ENCODE measurements at places on chromosomes 11 and 22.
A peak's percentile ranks its signal among the peaks of the same experiment; 100 is the strongest.

DNA sequence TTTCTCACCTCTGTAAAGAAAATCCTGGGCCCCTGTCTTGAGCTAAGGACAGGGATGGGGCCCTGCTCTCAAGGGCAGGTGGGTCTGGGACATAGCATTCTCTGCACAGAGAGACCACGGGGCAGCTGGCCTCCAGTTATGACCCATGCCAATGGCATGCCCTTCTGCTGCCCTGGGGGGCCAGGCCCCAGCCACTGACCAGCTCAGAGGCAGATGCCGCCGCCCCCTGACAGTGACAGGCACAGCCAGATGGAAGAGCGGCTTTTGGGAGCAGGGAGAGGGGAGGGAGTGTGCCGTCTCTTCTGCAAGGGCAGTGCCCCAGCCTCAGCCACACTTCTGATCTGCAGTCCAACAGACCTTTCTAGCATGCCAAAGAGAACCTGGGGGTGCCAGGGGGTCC, 114.8 kb upstream of the NAV2 start:
- DNase-seq, result no peak

- DNase-seq, result no peak
Measured at GRCh38 chr11:72430741-72431570, 3.4 kb downstream of the CLPB start.

GRCh38 chr11:69958308-69958707, 119.8 kb upstream of the ANO1 start:
- no peak for DNase-seq

- no peak for DNase-seq
Measured at GRCh38 chr11:5251746-5252145, 2.1 kb upstream of the HBG1 start.

GRCh38 chr11:34356130-34356529, 1.7 kb downstream of the ABTB2 start:
- no peak for DNase-seq

DNA sequence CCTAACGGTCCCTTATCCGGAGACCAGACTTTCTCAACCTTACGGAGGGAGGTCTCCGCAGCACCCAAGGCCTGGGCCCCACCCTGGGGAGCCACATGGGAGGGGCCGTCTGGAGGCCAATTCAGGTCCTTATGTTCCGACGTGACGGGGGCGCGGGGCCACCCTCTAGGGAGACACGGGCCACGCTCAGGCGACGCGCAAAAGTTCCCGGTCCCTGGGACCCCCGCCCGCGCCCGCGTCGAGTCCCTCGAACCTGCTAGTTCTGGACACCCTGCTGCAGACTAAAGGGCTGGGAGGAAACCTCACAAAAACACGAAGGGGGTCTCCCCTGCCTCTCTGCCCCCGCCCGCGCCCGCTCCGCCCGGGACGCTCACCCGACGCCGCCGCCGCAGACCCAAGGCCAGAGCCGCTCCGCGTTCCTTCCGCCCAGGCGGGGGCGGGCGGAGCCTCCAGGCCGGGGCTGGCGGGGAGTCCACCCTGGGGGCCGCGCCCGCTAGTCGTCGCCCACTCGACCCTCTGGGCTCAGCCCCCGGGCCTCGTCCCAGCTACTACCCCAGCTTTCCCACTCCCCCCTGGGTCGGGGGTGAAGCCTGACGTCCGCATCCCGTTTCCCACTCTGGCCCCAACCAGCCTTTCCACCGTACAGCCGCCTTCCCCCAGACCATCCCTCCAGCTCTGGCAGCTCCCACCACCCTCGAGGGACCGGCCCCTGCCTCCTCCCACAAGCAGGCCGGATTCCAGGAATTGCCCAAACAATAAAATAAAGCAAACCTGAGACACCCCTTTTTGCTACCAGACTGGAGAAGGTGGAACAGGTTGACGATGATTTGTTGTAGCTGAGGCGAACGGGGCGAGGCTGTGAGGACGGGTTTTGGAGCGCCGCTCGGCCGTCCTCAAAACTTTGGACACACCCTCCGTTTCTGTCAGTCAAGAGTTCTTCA, 2.7 kb downstream of the RNH1 start:
- no peak for DNase-seq

DNA sequence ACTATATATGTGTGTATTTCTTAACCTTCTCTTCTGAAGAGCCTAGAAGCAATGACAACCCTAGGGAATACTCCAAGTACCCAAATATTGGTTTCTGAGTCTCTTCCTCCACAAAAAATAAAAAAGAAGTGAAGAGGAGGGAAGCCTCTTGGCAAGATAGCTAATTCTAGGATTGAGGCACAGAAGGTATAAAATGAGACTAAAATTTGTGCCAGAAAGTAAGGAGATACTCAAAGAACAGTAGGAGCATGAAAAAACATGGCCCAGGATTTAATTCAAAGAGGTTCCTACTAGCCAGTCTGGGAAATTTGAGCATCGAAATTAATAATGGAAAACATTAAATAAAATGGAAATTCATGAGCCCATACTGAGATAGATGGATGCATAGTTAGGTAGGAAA, 112.1 kb downstream of the PAX6 start:
- DNase-seq, result no peak

DNA sequence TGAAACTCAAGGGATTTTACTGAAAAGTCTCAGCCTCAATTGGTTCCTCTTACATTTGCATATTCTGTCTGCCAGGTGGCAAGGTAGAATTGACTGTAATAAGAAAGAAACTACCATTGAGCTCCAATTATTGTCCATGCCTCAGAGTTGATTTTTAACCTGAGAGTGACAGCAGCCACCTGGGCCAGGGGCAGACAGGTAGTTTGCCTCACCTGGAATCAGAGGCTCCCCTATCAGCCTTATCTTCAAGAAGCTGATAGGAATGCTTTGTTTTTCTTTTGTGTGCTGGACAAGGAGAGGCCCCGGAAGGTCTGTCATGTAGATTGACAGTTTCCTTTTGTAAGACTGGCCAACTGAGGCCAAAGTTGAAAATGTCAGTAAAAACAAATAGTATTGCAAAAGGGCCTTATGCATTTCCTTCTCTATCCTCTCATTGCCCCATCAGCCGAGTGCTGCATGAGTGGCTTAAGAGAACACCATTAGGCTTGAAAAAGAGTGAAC, 34.1 kb downstream of the CD44 start:
- no peak for DNase-seq

- DNase-seq, result no peak
Measured at GRCh38 chr11:2398664-2399355, 1.7 kb upstream of the TSSC4 start.

- DNase-seq, result no peak
Measured at GRCh38 chr22:22556995-22557925, 1.8 kb downstream of the PRAME start.

DNA sequence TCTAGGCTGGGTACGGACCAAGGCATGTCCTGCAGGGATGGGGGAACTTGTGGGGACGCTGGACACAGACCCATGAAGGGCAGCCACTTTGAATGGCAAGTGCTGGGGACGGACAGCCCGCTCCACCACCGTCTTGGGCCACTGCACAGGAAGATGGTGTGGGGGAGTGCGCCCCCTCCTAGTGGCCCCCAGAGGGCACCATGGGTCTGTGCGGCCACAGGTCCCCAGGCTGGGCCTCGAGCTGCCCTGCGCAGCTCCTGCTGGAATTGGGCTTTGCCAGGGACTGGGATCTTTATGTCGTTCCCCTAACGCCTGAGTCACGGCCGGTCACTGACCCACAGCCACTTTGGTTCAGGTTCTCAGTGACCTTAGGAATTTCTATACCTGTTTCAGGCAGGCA, 44.4 kb downstream of the NAT10 start:
- DNase-seq, result no peak

- DNase-seq, result no peak
Measured at GRCh38 chr11:101944923-101945322, 28.6 kb upstream of the ANGPTL5 start.

DNA sequence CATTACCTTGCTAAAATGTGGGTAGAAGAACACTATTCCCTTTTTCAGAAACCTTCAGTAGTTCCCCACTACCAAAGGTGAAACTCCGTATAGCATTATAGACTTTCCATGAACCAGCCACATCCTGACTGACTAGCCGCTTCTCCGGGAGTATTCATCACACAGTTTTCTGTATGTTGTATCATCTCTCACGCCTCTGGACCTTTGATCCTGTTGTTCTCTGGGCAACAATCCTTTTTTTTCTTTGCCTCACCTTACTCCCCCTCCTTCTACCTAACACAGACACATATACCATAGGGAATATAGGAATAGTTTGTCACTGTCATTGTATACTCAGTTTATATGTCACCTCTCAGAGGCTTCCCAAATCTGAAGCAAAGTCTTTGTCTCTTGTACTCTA, 20.8 kb downstream of the ZC3H12C start:
- DNase-seq, result no peak

DNA sequence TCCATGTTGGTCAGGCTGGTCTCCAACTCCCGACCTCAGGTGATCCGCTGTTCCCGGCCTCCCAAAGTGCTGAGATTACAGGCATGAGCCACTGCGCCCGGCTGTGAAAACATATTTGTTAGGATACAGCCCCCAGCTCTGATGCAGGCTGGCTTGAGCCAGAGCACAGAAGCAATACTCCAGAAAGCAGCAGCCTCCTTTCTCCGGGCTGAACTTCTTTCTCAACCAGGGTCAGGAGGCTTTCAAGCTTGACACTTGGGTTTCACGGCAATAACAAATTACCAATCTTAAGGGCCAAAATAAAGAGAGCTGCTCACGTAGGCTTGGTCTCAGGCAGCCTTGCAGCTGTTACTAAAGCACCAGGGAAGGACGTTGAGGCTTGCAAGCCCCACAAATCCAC, 10.8 kb upstream of the CECR2 start:
- DNase-seq, result no peak

GRCh38 chr11:115087791-115088190, 409.5 kb downstream of the NXPE2 start:
- DNase-seq, result no peak

GRCh38 chr11:131350872-131351271, 19.5 kb upstream of the NTM start:
- DNase-seq, result no peak

DNA sequence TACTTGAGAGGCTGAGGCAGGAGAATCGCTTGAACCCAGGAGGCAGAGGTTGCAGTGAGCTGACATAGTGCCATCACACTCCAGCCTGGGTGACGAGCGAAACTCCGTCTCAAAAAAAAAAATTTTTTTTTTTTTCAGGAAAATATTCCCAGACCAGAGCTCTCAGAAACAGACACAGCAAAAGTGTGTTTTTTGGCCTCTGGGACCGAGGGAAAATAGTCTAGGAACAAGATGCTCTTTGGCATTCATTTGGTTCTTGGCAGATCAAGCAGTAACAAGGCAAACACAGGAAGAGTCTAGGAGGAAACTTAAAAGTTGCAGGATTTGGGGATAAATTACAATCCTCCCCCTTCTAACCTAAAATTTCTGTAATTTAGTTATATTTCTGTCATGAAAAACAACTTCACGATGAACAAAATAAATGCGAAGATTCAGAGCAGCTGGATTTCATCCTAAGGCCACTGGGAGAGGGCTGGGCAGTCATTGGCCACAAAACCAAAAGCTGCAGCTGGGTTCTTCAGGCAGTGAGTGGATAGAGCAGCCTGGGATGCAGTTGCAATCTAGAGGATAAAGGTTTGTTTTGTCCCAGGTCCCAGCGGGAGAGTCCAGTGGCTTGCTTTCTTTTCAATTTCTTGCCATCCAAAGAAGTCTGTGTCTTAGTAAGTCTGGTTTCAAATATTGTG, 19.7 kb downstream of the ATG16L2 start:
- no peak for DNase-seq

GRCh38 chr11:6406370-6406769, 12.5 kb downstream of the APBB1 start:
- DNase-seq, result no peak

DNA sequence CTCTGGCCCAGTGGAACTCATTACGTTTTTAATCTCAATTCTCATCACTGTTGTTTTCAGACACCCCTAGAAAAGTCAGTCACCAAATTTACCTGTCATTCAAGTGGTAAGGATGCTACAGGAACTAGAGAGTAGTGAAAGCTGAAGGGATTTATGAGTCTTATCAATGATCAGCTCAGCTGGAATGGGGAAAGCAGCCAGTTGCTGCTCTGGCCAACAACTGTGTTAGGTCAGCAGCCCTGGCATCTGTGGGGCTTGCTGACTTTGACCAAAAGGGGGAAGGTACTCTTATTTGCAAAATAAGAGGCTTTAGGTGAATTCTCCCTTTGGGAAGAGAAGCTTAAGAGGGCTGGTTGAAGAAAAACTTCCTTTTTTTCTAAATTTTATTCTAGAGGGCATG, 76.2 kb upstream of the HORMAD2 start:
- DNase-seq, result no peak

DNA sequence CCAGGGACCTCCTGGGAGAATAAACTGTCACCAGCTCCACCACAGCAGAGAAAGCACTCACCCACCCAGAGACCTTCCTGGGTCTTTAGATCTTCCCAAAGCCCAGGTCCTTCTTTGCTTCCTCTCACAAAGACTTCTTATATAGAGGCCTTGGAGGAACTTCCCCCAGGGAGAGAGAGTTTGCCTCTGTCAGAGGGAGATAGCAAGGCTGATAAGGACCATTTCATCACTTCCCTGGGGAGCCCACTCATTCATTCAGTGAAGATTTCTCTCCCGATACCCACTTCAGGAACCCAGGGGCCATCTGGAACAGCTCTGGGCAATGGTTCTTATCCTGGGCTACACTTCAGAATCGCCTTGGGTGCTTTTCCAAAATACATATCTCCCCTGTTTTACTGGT, at the start of gene PRG2:
TSS of gene PRG2 (minus strand) at position 116 of the 400 bp plus-strand sequence. CDS start 706 bp downstream, outside the sequence.
- no peak for DNase-seq

- DNase-seq, result no peak
Measured at GRCh38 chr11:39725081-39725480, 1734.4 kb downstream of the LRRC4C start.

GRCh38 chr11:37689951-37690350, 1091.9 kb upstream of the RAG2 start:
- DNase-seq, result no peak

DNA sequence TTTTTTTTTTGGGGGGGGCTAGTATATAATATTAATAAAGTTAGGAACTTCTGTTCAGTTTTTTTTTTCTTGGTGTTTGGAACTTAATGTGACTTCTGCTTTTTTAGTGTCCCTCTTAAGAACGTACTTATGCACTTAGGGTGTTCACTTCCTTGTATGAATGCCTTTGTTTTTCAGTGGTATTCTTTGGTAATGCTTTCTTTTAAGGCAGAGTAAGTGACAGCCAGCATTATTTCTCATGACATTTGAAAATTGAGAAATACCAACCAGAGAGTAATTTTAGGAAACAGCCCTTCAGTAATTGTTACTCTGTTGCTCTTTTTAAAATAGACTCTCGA, 2.4 kb downstream of the GRK3 start:
- DNase-seq, result no peak

- no peak for DNase-seq
Measured at GRCh38 chr11:96215110-96215782, 127.7 kb downstream of the MAML2 start.

- no peak for DNase-seq
Measured at GRCh38 chr22:32469799-32470212, 4.8 kb upstream of the FBXO7 start.

GRCh38 chr11:13776134-13776815, 107.8 kb downstream of the FAR1 start:
- DNase-seq, result peak; percentile 11

All from activated naive CD4-positive, alpha-beta T cell treated with anti-CD3 and anti-CD28 coated beads, Interleukin-2, amount 50 U/mL, for 72 hours (primary cell).